T-helper 1 cell (primary cell): ENCODE measurements at places on chromosomes 2 and 18.

DNA sequence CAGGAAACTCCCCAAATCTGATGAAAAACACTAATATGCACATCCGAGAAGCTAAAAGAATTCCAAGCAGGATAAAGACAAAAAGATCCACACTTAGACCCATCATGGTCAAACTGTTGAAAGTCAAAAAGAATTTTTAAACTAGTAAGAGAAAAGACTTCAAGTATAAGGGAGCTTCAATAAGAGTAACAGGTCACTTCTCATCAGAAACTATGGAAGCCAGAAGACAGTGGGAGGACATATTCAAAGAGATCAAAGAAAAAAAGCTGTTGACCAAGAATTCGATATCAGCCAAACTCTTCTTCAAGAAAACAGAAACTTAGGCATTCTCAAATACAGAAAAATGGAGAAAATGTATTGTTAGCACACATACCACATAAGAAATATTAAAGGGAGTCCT lies 50.4 kb downstream of the ZC3H8 start:
- no peak for DNase-seq

GRCh38 chr2:119323459-119323858 lies 43.2 kb downstream of the C2orf76 start:
- no peak for DNase-seq

DNA sequence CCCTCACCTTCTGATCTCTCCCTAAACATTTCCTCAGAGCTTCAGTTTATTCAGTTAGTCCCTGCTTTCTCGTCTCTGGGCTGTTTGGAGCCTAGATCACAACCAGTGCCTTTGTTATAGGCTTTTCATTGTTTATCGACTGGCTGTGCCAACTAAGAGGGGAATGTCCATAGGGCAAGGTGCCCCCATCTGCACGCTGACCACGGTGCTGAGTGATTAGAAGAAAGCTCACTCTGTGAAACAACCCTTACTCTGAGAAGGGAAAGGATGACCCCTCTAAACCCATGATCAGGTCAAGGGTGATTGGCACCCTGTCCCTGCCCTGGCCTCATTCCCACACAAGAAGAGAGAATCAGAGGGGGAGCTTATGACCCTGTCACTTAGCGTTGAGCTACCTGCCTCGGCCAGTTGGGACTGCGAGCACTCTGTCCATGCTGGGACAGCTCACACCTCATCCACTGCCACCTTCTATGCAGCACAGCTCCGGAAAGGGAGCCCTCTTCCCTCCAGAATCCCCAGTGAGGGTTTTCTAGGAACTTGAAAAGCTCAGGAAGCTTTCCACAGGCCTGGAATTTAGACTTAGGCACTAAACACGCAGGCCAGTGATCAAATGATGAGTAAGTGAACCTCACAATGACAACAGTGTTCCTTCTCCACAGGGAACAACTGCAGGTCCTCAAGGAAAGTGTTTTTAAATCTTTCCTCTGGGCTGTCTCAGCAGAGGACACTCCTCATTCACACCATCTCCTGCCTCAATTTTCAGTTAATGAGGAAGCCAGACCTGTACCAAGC lies 2.3 kb upstream of the ACTG2 start:
- no peak for DNase-seq

DNA sequence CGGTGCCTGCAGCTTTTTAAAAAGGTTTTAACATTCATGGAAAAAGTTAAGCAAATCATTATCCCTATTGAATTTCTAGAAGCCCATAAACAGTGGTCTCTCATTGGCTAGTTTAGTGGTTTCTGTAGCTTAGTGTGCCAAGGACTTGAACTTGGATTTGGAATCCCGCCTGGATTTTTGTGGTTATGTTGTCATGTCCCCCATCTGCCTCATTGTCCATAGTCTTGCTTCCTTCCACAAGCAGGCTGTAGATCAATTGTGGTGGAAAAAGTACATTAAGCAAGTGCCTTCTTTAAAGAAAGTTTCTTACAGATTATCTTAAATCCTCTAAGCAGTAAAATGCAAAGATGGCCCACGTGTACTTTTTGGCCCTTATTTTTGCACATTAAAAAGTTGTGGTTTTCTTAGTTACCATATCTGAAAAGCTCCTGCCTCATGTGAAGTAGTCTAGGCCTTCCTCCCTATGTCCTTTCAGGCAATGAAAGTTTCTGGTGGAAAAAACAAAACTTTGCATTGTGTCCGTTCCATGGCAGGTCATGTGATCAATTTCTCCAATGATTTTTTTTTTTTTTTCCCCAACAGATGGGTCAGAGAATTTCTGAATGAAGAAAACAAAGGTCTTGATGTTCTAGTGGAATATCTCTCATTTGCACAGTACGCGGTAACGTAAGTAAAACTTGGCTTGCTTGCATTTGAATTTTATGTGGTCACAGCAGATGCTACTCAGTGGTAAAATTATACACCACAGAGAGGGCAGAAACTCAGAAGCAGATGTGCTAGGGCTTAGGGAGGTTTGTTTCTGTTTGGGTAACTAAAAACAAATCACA lies 158.9 kb downstream of the PRPF40A start:
- DNase-seq = no peak

GRCh38 chr18:36188916-36189315 lies 1.6 kb downstream of the MOCOS start:
- no peak for DNase-seq

DNA sequence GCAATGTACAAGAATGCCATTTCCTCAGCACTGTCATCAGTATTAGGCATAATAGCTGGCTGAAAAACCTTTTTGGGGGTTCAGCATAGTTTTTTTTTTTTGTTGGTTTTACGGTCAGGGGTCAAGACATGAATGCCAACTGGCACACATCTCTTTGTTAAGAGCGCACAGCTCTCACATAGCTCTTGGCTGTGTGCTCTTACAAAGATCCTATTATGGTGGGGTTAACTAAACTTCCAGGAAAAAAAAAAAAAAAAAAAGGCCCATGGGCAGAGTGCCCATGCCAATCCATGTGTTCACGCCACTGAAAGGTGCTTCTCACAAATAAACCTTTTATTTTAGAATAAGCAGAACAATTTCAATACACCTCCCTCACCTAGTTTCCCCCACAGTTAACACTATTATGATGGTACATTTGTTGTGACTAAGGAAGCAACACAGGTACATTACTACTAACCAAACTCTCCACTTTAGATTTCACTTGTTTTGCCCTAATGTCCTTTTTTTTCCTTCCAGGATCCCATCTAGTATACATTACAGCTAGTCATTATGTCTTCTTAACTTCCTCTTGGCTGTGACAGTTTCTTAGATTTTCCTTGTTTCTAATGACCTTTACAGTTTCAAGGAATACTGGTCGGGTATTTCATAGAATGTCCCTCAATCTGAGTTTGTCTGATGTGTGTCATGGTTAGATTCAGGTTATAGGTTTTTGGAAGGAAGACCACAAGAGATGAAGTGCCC lies 56.3 kb downstream of the C2orf74 start:
- no peak for DNase-seq

- no peak for DNase-seq
Observed at GRCh38 chr2:2306878-2307277, 24.2 kb downstream of the MYT1L start.

DNA sequence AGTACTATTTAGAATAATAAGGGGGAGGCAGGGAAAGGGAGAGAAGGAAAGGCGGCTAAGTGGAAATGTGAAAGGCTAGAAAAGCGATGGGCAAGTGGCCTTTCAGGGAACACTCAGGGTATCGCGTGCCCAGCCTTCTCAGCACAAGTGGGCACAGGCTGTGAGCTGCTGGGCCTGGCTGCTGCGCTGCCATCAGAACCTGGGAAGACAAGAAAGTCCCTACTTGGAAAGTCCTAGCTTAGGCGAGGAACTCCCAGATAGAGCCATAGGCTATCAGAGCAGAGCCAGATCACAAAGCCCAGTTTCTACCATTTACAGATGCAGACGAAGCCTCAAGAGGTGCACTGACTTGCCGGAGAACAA lies 9.8 kb upstream of the FZD7 start:
- no peak for DNase-seq

- no peak for DNase-seq
Observed at GRCh38 chr2:148876202-148876594, 1.2 kb downstream of the KIF5C start.

GRCh38 chr2:105567996-105568494 lies 169.2 kb upstream of the FHL2 start:
- DNase-seq = no peak

DNA sequence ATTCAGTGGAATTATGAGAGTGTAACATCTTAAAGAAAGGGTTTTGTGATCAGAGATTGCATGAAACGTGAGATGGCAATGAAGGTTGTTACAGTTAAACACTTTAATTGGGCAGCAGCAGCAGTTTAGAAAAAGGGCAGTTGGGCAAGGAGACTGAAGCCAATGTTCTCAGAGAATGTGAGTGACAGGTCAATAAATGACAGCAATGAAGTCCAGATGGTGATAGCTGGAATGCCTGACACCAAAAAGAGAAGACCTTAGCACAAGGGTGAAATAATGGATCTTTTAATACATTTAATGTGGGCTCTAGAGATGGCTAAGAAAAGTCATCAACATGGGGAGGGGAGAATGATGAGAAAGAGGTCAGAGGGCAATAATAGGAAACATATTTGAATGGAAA lies 89.4 kb upstream of the CDH7 start:
- DNase-seq = no peak

DNA sequence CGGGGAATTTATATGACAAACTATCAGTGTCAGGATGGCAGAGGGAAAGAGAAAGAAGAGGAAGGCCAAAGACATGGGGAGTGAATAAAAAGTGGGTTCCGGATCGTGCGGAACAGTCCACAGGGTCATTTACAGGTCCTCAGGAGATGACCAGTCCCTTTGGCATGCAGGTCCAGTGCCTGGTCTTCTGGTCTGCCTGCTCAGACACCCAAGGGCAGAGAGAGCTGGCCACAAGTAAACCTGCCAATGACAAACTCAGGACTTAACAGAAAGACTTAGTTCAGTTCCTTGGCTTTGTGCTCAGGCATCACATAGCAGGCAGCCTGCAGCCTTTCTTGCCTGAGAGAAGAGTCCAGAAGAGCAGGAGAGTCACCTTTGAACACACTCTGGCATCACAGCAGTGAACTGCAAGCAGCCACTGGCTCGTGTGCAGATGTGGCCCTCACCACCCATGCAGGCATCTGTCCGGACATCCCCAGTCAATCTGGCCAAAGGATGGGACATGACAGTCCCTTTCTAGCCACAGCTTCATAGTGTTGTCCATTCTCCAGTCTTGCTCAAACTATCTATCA lies 14.0 kb downstream of the TMEM127 start:
- no peak for DNase-seq

- no peak for DNase-seq
Observed at GRCh38 chr2:197278799-197279763, 31.5 kb downstream of the ANKRD44 start.
